CD4-positive, alpha-beta memory T cell (primary cell): ENCODE measurements at places on chromosomes 2 and 18. TPM values are rescaled to one million over a fixed set of nuclear protein-coding genes. Genes with fewer than 3 reads are reported as not detected.

Gene INPP4A
- 30.5 TPM for polyA plus RNA-seq

DNA sequence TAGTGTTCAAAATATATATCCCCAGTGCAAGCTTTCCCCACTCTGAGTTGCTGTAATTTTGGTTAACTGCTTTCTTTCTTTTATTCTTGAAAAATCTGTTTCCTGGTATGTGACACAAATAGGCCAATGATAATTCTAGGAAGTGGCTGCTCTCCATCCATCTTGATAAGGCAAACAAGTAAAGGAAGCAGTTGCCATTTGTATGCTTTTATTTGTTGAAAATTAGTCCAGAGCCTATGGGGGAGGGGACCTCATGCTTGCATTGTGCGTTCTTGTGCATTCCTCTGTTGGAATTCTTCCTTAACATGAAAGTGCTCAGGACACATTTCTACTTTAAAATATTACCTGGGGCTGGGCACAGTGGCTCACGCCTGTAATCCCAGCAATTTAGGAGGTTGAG is 111.2 kb upstream of the FSHR start:
- no peaks in the 10 kb centered on the region for H3K27me3 ChIP-seq
- H3K4me1 ChIP-seq: no peaks in the 10 kb centered on the region
- no peak overlapping the region for H3K4me3 ChIP-seq
- no peak for DNase-seq

Gene DCDC2C
- polyA plus RNA-seq: not detected

Gene STAT4
- polyA plus RNA-seq: 76.6 TPM

- H3K4me1 ChIP-seq: peaks cover 8% of the 10 kb centered on the region
- H3K27me3 ChIP-seq: no peaks in the 10 kb centered on the region
- DNase-seq: no peak
- no peak overlapping the region for H3K4me3 ChIP-seq
- H3K27ac ChIP-seq: no peak overlapping the region
Measured at GRCh38 chr18:23494992-23495391, 8.3 kb upstream of the RMC1 start.

DNA sequence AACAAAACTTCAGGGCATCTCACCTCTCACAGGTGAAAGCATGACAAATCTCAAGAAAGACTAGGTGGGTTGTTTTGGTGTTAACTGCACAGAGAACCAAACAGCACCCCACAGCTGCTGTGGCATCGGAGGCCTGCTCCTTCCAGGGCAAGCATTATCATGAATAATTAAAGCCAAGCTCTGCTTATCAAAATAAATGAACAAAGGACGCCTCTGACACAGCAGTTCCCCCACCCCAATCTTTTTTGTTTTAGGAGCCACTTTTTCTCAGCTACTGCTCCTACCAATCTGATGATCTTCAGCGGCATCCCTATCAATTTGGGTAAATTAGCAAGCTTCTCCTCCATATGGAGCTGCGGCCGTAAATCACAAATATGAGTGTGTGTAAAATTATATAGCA is 58.6 kb downstream of the KLF7 start:
- H3K27ac ChIP-seq: no peak overlapping the region
- H3K36me3 ChIP-seq: no peaks in the 10 kb centered on the region
- no peak overlapping the region for H3K4me3 ChIP-seq
- H3K27me3 ChIP-seq: no peaks in the 10 kb centered on the region
- no peaks in the 10 kb centered on the region for H3K4me1 ChIP-seq
- no peak for DNase-seq

Gene GPAT2
- 3.6 TPM for polyA plus RNA-seq

DNA sequence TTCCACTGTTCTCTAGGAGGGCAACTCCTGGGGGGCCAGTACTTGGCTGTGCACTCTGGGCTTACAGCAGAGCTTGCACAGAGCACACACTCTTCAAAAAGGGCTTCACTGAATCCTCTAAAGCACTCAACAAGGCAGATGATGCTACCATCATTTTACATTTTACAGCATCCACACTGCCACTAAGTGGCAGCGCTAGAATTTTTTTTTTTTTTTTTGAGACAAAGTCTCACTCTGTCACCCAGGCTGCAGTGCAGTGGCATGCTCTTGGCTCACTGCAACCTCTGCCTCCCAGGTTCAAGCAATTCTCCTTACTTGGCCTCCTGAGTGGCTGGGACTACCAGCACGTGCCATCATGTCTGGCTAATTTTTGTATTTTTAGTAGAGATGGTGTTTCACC is 8.6 kb downstream of the AMMECR1L start:
- DNase-seq: no peak
- H3K4me1 ChIP-seq: peaks cover 10% of the 10 kb centered on the region
